ENCODE measurements at places on chromosomes 13 and 19.

DNA sequence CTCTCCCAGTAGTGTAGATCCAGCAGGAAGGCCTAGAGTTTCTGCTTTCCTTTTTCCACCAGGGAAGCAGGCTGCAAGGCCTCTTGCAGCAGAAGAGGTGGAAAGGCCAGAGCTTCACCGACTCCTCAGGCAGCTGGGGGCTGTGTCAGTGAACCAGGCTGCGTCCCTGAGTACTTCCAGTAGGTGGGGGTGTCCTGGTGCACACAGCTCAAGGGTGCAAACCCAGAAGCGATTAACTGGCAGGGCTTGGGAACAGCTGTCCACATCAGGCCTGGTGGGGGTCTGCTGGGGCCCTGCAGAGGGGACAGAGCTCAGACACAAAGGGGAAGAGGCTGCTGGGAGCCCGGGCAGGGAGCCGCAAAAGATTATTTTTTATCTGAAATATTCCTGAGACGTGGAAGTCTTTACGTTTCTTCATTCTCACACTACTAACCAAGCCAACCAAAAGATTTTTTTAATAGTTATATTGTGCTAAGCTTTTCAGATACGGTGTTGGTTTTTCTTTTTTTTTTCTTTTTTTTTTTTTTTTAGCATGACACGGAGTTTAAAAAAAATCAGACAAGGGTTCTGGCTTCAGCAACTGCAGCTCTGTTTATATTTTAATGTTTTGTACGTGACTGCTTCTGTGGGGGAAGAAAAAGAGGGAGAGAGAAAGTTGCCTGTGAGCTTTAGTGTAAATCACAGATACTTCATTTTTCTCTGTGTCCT, 11.0 kb downstream of the TSHZ3 start:
- DNase-seq = peak; percentile 44

DNA sequence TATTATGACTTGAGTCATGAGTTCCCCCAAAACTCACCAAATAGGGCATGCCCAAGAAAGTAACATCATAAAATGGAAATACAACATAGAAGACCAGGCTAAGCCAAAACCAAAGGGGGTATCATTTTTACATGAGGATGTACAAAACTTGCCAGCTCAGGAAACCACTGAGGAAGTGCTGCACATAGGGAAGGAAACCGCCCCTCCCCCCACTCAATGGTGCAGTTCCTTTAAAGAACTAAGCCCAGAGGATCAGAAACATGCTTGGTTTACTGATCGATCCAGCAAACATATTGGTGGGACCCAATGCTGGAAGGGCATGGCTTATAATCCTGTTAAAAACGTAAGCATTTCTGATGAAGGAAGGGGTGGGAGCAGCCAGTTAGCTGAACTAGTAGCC, 4.2 kb upstream of the ZNF486 start:
- no peak for DNase-seq

DNA sequence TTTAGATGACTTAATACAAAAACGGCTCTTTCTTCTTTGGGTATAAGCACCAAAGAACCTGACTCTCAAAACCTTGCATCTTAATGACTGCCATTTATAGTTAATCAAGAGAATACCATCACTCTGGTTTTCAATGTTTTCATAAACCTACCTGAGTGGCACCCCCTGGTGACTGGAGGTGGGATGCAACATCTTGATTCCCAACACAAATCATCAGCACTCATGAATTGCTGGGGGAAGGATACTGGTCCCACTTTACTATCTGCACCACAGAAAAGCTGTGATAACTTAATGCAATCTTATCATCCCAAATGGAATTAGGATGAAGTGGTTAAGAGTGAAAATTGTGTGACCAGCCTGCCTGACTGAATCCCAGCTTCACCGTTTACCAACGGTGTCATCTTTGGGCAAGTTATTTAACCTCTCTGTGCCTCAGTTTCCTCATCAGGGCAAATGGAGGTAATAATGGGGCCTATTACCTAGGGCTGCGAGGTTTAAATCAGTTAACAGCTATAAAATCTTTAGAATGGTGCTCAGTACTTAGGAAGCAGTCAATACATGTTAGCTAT, 366.4 kb downstream of the KLF12 start:
- DNase-seq = peak; percentile 53

- DNase-seq = no peak
Measured at GRCh38 chr13:113548171-113548641, 36.3 kb upstream of the TFDP1 start.

DNA sequence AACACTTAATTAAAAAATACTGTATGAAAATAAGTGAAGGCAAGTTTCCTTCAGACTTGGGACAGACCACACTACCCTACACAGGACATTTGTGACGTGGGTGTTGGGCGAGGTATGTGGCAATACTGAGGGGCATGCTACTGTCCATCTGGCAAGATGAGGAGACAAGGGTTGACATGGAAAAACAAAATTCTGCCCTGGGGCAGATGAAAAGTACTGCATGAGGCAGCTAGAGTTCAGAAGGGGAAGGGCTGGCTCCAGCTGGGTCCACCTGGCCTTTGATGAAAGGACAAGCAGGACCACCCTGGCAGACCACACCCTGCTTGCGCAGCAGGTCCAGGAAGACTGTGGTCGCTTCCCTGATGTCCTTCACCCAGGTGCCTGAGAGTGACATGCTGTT, 43.2 kb downstream of the LATS2 start:
- no peak for DNase-seq

DNA sequence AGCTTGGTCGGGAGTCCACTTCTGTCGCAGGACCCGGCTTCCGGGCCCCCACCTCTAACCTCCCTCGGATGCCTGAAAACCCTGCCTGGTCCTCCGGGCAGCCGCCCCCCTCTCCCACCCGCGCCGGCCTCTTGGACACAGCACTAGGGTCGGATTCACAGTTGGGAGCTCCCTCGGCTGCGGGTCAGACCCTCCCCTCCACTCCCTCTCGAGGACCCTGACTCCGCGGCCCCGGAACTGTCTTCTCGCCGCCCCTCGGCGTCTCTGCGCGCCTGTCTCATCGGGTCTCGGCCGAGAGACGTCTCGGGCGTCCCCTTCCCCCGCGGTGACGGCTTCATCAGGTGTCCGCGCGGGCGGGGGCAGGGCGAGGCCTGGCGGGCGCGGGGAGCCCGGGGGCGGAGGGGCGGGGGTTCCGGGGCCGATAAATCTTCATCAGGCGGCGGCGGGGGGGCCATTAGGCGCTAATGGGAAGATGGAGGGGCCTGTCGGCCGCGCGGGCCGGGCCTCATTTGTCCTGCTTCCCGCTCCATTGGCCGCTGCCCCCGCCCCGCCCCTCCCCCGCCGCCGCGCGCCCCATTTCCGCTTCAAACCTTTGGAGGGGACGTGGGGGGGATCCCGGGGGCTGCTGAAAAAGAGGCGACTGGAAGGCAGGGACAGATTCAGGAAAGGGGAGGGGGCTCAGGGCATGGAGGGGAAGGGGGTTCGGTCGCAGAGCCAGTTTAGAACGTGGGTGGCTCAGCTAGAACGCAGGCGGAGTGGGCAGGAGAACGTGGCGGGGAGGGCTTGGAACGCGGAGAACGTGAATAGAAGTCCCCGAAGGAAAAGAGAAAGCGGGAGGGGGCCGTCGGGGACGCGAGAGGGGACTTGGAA, 11.8 kb upstream of the ERFL start:
- peak; percentile 61 for DNase-seq

GRCh38 chr19:39087907-39088686, 3.9 kb downstream of the ACP7 start:
- DNase-seq = no peak

DNA sequence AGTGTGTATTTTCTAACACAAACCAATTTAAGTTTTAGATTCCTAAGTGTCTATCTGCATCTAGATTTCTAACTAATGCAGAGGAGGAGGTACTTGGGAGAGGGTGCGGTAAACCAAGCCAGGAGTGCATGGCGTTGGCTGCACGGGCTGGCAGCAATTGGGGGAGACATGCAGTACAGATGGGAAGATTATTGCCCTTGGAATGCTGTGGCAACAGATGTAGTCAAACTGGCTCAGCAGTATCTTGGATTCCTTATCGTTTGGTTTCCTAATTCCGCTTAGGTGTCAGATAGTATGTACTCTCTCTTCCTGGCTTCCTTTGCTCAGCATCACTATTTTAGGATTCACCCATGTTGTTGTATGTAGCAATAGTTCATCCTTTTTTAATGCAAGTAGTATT, 29.4 kb upstream of the STK24 start:
- no peak for DNase-seq

DNA sequence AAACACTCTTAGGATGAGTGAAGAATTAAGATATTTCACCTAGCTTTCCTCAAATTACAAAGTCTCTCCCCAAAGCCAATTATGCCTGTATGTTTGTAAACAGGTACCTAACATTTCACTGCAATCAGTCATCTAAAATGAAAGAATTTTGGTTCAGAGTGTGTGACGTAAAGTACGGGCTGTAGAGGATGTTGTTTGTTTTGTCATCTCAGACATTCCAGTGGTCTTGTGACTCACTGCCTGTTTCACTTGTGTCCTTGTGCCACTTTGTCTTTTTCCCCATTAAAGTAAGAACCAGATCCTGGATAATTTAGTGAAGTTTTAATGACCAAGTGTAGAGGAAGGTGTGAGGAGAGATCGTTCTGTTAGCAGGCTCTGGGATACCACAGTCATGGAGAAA, 28.6 kb upstream of the EID2 start:
- no peak for DNase-seq

- DNase-seq = no peak
Measured at GRCh38 chr13:20580257-20580656, 13.3 kb downstream of the IFT88 start.

GRCh38 chr13:110548891-110549794, 12.4 kb downstream of the RAB20 start:
- DNase-seq = no peak

- DNase-seq = no peak
Measured at GRCh38 chr13:20217168-20217567, 15.0 kb downstream of the GJB6 start.

- no peak for DNase-seq
Measured at GRCh38 chr13:59086147-59086546, 1077.6 kb downstream of the DIAPH3 start.

- DNase-seq = peak; percentile 70
Measured at GRCh38 chr19:49422407-49423070, 702 bp downstream of the PTH2 start.

GRCh38 chr13:33123066-33123859, 107.0 kb downstream of the KL start:
- no peak for DNase-seq

DNA sequence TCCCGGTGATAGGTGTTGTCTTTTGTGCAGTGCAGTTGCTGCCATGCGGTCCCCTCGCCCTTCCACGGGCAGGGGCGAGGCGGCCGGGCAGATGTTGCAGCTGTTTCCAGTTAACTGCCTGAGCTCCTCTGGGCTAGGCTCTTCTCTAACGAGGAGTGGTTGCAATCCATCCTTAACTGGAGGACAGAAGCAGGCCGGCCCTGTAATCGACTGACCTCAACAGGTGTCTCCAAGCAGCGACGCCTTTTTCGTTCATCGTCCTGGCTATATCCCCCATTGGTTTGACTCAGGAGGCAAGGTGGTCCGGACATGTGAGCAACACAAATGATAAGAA, 1.9 kb upstream of the TSC22D1 start:
- DNase-seq = no peak

DNA sequence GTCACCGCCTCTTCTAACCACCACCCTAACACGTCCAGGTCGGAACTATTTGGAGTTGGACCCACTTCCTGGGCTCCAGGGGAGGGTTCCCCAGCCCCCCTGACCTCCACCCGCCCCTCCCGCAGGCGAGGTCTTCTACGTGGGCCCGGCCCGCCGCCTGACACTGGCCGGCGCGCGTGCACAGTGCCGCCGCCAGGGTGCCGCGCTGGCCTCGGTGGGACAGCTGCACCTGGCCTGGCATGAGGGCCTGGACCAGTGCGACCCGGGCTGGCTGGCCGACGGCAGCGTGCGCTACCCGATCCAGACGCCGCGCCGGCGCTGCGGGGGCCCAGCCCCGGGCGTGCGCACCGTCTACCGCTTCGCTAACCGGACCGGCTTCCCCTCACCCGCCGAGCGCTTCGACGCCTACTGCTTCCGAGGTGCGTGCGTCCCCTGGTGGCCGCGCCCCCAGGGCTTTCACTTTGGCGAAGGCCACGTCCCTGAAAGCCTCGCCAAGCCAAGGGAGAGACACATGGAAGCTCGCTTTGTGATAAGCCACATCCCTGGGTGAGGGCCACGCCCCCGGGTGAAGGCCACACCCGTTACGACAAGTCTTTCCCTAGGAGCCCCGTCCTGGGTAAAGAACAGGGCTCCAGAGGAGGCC, 13.2 kb downstream of the NCAN start:
- DNase-seq = peak; percentile 82

GRCh38 chr19:34313188-34313587, 51.8 kb upstream of the GPI start:
- no peak for DNase-seq

DNA sequence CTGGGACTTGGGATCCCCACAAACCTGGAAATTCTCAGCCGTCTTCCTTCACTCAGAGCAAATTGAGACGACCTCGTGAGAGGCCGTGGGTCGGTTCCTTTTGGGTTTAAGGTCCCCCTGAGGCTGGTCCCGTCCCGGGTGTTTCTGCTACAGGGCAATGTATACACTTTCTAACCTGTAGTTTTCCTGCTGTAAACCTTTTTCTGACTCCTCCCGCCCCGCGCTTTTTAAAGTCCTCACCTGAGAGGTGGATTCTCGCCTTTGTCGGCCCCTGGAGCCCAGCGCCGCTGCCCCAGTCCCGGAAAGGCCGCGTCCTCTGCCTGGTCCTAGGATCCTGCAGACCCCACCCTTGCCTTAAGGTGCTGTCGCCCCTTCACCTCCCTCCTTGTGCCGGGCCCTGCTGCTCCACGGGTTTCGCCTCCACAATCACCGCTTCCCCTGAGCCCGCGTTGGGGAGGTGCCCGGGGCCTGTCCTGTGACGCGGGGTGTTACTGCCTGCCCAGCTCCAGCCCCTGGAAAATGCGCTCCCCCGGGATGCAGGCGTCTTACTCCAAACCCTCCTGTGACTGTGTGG, 391 bp downstream of the ZNF761 start:
- peak; percentile 42 for DNase-seq

DNA sequence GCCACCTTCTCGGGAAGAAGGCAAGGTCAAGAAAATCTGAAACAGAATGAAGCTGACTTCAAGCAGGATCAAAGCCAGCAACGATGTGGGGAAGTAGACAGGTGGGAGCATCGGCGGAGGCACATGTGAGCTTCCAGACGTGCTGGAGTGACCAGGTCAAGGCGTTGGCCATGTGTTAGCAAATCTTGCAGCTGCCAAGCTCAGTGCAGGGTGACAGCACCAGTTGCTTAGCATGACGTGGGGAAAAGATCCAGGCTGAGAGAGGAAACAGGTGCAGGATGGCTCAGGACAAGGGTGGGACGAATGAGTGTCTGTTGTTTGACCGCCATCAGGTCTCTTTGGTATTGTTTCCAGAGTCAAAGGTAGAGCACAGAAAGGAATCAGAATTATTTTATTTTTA, 92.3 kb downstream of the TNFSF13B start:
- no peak for DNase-seq

- peak; percentile 12 for DNase-seq
Measured at GRCh38 chr19:44847144-44848035, 1.3 kb downstream of the NECTIN2 start.

GRCh38 chr13:96089749-96090239, at the start of gene HS6ST3:
Gene HS6ST3 (plus strand): TSS chr13:96090107.
- DNase-seq = peak; percentile 8

GRCh38 chr13:47480121-47480520, 521.0 kb downstream of the SUCLA2 start:
- no peak for DNase-seq
